ENCODE measurements at places on chromosomes 2 and 18.

- no peak for DNase-seq
These were observed 9.7 kb downstream of the TNS1 start for GRCh38 chr2:217993138-217993537.

- DNase-seq = no peak
These were observed 167.3 kb downstream of the DOK6 start for GRCh38 chr18:69567813-69568488.

DNA sequence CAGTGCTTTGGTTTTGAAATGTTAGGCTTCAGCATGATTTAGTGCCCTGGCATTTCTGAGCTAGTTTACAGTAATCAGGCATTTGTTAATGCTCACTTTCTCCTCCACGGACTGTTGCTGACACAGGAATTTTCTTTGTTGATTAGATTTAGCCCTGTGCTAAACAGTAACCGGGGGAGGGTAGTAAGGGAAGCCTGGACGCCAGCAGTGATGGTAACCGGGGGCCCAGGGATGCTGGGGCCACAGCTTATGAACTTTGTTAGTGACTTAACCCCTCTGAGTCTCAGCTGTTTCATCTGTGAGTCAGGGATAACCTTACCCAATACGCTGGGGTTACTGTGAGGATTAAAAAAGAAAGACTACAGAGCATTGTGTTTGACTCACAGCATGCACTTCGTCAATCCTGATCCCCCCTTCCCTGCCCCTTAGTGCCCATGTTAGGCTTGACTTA is 33.5 kb downstream of the KLHL29 start:
- no peak for DNase-seq

DNA sequence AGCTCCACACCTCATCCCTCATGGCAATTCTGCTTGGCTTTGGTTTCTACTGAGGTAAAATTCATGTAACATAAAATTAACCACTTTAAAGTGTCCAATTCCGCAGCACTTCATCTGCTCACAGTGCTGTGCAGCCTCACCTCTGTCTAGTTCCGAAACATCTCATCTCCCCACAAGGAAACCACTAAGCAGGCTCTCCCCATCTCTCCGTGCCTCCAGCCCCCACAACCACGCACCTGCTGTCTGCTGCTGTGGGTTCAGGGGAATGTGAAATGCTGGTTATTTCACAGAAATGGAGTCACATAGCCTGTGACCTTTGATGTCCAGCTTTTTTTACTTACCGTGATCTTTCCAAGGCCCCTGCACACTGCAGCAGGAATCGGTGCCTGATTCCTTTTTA is 7.7 kb upstream of the GPC1 start:
- no peak for DNase-seq

GRCh38 chr2:134220344-134220974 is 33.4 kb upstream of the MGAT5 start:
- DNase-seq = no peak

GRCh38 chr18:45755934-45756333 is 32.0 kb downstream of the SLC14A1 start:
- DNase-seq = no peak

- DNase-seq = no peak
These were observed 383.3 kb upstream of the ETAA1 start for GRCh38 chr2:67013821-67014220.

- DNase-seq = no peak
These were observed 67.3 kb downstream of the CRACDL start for GRCh38 chr2:98868548-98869271.

DNA sequence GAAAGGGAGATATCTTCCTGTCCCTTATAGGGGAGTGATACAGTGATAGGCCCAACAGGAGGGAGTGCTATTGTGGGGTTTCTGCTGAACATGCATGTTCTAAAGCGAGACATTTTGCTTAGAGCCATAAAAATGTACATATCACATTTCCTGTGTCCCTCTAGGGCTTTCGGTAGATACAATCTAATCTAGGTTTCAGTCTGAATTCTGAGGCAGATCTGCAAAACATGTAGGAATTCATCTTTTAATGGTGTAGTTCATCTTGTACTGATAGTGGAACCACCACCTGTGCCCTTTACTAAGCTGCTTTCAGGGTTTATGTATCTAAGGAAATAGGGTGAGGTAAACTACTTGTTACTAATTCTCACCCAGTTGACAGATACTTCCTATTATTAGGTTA is 73.8 kb downstream of the SPTBN1 start:
- DNase-seq = no peak

- no peak for DNase-seq
These were observed 38.7 kb downstream of the STK39 start for GRCh38 chr2:168208652-168209051.

- peak; percentile 94 for DNase-seq
These were observed at the start of gene ZFP36L2 for GRCh38 chr2:43226558-43226954. Gene ZFP36L2, minus strand, starts transcription at chr2:43226606. Its CDS starts 291 bp downstream, at chr2:43226315.

DNA sequence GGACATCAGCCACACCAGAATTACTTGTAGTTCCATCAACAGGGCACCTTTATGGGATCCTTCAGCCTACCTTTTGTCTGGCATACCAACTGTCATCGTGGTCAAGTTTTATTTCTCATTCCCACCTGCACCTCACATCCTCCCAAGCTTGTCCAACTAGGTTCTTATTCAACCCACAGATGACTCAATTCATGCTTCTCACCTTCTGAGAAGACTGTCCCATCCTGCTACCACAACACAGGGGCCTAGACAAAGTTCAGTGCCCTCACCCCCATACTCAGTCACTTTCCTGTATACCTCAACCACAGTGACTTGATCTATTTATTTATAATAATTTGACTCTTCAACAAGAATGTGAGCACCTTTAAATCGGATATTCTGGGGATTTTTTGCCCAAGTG is 114.4 kb upstream of the ACVR1C start:
- no peak for DNase-seq

DNA sequence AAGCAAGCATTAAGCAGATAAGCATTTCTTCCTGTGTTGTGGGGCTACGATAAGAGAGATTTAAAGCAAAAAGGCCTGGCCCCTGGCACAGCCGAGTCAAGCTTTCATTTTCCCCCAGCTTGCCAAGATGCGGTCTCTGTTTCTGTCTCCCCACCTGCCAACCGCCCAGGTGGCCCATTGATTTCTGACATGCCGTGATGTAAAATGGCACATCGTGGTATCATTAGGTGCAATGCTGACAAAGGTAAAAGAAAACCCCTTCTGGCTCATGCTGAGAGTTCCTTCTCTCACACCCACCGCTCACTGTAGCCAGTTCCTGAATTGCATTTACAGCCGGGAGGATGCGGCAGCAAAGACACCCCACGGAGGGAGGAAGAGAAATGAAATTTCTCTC is 62.8 kb downstream of the BOD1L2 start:
- DNase-seq = no peak

GRCh38 chr18:30361864-30362540 is 680.5 kb downstream of the DSC3 start:
- no peak for DNase-seq

DNA sequence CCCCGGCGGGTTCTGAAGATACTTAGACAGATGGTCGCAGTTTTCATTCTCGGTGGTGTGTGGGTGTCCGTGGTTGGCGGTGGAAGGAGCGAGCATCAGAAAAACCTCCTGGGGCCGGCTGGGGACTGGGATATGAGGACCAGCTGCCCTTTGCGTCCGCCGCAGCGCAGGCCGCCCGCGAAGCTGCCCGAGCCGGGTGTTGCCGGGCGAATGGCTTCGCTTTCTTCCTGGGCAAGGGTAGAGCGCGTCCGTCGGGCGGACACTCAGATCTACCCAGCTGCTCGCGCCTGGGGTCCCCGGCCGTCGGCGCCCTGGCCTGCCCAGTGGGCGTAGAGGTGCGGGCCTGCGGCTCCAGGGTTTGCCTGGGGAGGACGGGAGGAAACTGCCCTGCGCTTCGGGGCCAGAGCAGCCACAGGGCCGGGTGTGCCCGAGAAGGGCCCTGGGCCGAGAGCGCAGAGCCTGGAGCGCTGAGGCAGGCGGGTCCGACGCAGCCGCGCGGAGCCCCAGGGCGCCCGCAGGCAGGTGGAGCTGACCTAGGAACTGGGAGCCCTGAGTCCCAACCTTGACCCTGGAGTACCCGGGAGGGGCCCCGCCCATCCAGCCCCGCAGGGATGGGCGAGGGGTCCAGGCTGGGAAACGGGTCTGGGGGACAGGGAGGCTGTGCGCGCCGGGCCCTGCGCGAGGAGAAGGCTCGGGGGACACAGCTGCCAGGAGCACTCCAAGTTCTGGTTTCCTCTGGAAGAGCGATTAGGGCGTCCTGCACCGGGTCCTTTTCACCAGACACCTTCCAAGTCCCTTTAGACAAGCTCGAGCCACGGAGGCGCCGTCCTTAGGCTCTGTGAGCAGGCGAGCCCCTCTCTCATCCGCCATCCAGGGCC is 1.3 kb downstream of the TWIST2 start:
- DNase-seq = no peak

GRCh38 chr2:15074751-15075700 is 442.5 kb downstream of the LRATD1 start:
- no peak for DNase-seq

GRCh38 chr2:57859755-57860154 is 186.9 kb upstream of the VRK2 start:
- DNase-seq = no peak

DNA sequence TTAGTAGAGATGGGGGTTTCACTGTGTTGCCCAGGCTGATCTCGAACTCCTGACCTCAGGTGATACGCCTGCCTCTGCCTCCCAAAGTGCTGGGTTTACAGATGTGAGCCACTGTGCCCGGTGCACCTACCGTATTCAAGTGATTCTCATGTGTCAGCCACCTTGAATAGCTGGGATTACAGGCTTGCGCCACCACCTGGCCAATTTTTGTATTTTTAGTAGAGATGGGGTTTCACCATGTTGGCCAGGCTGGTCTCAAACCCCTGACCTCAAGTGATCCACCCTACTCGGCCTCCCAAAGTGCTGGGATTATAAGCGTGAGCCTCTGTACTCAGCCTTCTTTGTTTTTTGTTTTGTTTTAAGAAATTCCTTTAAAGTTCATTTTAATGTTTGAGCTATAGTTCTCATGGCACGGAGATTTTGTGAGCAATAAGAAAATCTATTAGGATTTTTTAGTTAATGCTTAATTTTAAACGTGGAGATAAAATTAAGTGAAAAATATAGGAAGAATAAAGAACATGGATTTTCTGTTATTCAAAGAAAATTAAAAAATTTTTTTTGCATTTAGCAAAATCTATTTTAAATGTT is 242.6 kb downstream of the PHLPP1 start:
- no peak for DNase-seq

GRCh38 chr2:118150294-118150693 is 62.0 kb downstream of the INSIG2 start:
- no peak for DNase-seq

DNA sequence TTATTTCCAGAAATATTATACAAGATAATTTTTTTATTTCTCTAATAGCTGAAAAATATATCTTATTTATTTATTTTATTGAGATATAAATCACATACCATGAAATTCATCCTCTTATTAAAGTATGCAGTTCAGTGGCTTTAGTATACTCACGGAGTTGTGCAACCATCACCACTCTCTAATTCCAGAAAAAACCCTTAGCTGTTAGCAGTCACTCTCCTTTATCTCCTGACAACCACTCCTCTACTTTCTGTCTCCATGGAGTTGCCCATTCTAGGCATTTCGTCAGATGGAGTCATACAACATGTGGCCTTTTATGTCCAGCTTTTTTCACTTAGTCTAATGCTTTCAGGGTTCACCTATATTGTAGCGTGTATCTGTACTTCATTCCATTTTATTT is 66.5 kb downstream of the TCF7L1 start:
- no peak for DNase-seq

DNA sequence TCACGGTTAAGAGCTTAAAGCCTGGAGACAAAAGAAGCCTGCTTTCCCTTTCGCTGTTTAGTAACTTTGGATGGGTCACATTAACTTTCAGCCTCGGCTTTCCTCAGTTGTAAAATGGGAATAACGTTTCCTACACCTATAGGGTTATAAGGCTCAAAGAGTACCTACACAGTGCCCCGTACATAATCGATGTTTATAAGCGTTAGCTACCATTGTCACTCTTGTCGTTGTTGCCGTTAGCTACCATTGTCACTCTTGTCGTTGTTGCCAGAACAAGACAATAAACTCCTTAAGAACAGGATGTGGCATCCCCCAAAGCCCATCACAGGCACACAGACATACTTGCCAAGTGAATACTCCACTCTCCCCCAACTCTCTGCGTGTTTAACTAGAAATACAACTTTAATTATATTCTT is 901 bp upstream of the MFSD6 start:
- DNase-seq = no peak

- DNase-seq = no peak
These were observed 615 bp downstream of the ADNP2 start for GRCh38 chr18:80109676-80110078.

DNA sequence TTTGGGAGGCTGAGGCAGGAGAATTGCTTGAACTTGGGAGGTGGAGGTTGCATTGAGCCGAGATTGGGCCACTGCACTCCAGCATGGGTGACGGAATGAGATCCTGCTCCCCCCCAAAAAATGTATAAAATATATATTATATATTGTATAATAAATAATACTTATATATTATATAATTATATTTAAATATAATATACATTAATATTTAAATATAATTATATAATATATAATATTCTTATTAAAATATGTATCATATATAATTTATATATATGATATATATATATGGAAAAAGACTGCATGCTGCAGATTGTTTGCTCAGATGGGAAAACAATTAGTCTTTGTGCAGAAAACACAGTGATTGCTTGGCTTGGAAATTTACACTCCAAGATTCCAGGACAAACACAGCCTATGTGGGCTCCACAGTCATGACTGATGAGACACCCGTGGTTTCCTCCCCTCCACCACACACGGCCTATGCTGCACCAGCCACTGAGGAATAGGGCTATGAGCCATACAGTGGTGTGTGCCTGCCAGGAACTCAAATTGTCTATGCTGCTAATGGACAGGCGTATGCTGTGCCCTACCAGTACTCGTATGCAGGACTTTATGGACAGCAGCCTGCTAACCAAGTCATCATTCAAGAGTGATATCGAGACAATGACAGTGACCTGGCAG is 30.0 kb downstream of the PMAIP1 start:
- no peak for DNase-seq

DNA sequence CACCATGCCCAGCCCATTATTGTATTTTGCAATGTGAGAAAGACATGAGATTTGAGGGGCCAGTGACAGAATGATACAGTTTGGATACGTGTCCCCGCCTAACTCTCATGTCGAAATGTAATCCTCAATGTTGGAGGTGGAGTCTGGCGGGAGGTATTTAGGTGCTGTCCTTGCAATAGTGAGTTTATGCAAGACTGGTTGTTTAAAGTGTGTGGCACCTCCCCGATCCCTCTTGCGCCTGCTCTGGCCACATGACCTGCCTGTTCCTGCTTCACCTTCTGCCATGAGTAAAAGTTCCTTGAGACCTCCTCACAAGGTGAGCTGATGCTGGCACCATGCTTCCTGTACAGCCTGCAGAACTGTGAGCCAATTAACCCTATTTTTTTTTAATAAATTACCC is 16.6 kb downstream of the CNDP1 start:
- DNase-seq = no peak

- DNase-seq = no peak
These were observed 55.9 kb downstream of the ZRANB3 start for GRCh38 chr2:135475128-135475527.

GRCh38 chr2:213021971-213022899 is 129.2 kb downstream of the IKZF2 start:
- DNase-seq = no peak

- no peak for DNase-seq
These were observed 25.1 kb downstream of the BAZ2B start for GRCh38 chr2:159591221-159591620.

Data from activated T-helper 1 cell treated with anti-CD3 and anti-CD28 coated beads, Interleukin-2, amount 50 U/mL, for 16 hours (primary cell).